ENCODE measurements at places on chromosomes 12 and 14. TPM values are rescaled to one million over a fixed set of nuclear protein-coding genes. Genes with fewer than 3 reads are reported as not detected.

Gene POP5
- total RNA-seq: 28.4 TPM

Gene CCDC177
- total RNA-seq: not detected

Gene SERPINA9
- not detected for total RNA-seq

Gene TMPRSS12
- not detected for total RNA-seq

Gene MUCL1
- total RNA-seq: not detected

Gene CLEC9A
- 0.93 TPM for total RNA-seq

Gene APOLD1
- 24.1 TPM for total RNA-seq

Gene CSRP2
- 55.2 TPM for total RNA-seq

Gene SOAT2
- 0.41 TPM for total RNA-seq

Gene SSTR1
- total RNA-seq: 0.99 TPM

Gene ST8SIA1
- total RNA-seq: 10.3 TPM

Gene KIF5A
- 0.35 TPM for total RNA-seq

Gene SLCO1B3
- total RNA-seq: not detected

Gene ANO4
- 0.76 TPM for total RNA-seq

Gene SLC5A8
- 21.5 TPM for total RNA-seq

Gene RBP5
- total RNA-seq: 17.7 TPM

Gene ERBB3
- total RNA-seq: 123 TPM

Gene IGF1
- 15.9 TPM for total RNA-seq

Gene NEDD8
- total RNA-seq: 56.1 TPM

Gene NRL
- total RNA-seq: 4.4 TPM

Gene GSG1
- total RNA-seq: 0.47 TPM

Gene RASAL1
- total RNA-seq: 15.1 TPM

Gene SIX4
- total RNA-seq: 11.9 TPM

Gene RASSF9
- total RNA-seq: 10.4 TPM

Gene AJUBA
- 63.2 TPM for total RNA-seq

Gene MYL2
- total RNA-seq: 8.3 TPM

Gene KRT82
- not detected for total RNA-seq

Gene ENDOU
- not detected for total RNA-seq

Gene CCDC38
- total RNA-seq: not detected

Gene VRTN
- not detected for total RNA-seq

Gene FOXA1
- total RNA-seq: 3.2 TPM

Gene KRT86
- total RNA-seq: not detected

Gene PRKCH
- 49.5 TPM for total RNA-seq

Gene GALNT16
- total RNA-seq: 5.8 TPM

Gene TAS2R50
- 7.0 TPM for total RNA-seq

Gene DEGS2
- 11.5 TPM for total RNA-seq

Measured in metanephros (tissue), 2 donors.